Activated CD8-positive, alpha-beta T cell treated with anti-CD3 and anti-CD28 coated beads for 36 hours (primary cell): ENCODE measurements at places on chromosomes 13 and 19. TPM values are rescaled to one million over a fixed set of nuclear protein-coding genes. Genes with fewer than 3 reads are reported as not detected.

DNA sequence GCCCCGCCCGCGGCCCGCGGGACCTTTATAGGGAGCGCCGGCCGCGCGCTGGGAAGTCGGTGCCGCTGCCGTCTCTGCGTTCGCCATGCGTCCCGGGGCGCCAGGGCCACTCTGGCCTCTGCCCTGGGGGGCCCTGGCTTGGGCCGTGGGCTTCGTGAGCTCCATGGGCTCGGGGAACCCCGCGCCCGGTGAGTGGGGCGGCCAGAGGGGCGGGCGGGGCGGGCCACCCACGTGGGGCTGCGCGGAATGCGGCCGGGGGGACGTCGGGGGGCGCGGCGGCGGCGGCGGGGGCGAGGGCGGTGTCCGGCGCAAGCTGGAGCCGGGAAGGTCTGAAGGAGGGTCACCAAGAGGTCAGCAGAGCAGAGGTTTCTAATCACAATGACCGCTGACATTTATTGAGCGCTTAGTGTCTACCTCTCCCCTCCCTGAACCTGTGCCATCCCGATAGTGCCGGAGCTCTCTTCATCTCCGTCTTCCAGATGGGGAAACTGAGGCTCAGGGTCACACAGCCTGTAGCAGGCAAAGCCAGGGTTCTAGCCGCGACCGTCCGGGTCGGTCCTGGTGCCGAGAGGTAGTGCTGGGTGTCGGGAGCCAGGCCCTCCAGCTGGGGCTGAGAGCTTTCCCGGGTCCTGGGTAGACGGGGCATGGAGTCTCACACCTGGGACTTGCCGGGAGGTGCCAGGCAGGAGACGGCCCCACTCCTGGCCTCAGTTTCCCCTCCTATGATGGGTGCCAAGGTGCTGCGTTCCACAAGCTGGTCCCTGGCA lies at the start of gene FSTL3:
FSTL3 (plus strand) TSS at position 54 of the 767 bp plus-strand sequence; CDS start at position 86, 32 bp downstream.
- no peak for DNase-seq
- no peak within 1 kb of the TSS for H3K27ac ChIP-seq
- no peaks in the 10 kb centered on the region for H3K36me3 ChIP-seq
- H3K4me1 ChIP-seq, result peaks cover 5% of the 10 kb centered on the region
- no peak within 1 kb of the TSS for H3K4me3 ChIP-seq
- H3K27me3 ChIP-seq, result peaks cover 17% of the 10 kb centered on the region

DNA sequence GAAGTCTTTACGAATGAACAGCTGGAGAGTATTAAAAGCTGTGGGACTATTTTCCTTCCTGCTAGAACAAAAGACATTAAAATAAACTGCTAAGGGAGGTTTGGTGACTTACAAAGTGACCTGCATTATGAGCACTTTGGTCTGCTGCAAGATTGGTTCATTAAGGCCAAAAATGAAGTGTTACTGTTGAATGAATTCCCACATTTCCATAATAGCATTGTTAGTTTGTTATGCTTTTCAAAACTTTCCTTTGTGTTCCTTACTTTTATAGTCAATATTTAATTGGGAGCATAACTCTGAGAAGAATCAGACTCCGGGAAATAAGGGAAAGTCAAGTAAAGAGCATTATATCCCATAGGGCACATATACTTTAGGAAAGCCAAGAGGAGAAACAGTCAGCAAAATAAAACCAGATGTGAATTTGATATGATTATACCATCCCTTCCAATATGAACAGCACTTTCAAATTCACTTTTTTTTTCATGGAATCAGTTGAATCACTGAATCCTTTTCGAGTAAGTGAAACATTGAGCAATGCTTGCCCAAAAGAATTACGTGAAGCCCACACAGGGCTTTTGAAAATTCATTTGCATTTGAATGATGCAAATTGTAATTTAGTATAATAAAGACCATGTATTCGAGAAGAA lies 112.6 kb downstream of the KCTD12 start:
- H3K4me3 ChIP-seq, result no peak overlapping the region
- H3K4me1 ChIP-seq, result peaks cover 16% of the 10 kb centered on the region
- no peaks in the 10 kb centered on the region for H3K36me3 ChIP-seq
- H3K27me3 ChIP-seq, result no peaks in the 10 kb centered on the region

GRCh38 chr13:99035715-99036114 lies 57.9 kb upstream of the DOCK9 start:
- peaks cover 39% of the 10 kb centered on the region for H3K4me1 ChIP-seq
- DNase-seq, result no peak
- no peak overlapping the region for H3K27ac ChIP-seq
- H3K27me3 ChIP-seq, result no peaks in the 10 kb centered on the region

DNA sequence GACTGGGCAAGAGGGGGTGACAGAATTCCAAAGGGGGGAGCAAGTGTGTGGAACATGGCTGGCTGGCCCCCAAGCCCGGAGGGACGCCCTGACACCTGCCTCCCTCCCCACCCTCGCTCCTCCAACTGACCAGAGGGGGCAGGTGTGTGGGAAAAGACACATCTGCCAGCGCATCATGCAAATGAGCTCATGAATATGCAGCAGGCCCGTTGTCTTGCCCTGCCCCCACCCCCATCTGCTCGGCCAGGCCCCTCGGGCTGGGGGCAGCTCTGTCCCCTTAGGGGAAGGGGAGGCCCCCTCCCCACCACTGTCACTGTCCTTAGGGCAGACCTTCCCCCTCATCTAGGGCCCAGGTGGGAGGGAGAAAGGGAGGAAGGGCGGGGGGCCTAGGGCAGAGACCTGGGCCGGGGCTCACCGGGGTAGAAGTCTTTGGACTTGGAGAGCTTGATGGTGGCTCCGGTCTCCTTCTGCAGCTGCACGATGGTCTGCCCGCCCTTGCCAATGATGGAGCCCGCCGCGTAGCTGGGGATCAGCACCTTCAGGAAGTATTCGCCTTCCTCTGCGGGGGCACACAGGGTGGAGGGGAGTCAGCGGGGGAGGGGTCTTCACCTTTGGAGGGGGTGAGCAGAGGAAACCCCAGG lies 12.9 kb downstream of the NOVA2 start:
- H3K27me3 ChIP-seq, result peaks cover 41% of the 10 kb centered on the region
- no peak overlapping the region for H3K27ac ChIP-seq
- no peaks in the 10 kb centered on the region for H3K4me1 ChIP-seq
- no peak overlapping the region for H3K4me3 ChIP-seq

DNA sequence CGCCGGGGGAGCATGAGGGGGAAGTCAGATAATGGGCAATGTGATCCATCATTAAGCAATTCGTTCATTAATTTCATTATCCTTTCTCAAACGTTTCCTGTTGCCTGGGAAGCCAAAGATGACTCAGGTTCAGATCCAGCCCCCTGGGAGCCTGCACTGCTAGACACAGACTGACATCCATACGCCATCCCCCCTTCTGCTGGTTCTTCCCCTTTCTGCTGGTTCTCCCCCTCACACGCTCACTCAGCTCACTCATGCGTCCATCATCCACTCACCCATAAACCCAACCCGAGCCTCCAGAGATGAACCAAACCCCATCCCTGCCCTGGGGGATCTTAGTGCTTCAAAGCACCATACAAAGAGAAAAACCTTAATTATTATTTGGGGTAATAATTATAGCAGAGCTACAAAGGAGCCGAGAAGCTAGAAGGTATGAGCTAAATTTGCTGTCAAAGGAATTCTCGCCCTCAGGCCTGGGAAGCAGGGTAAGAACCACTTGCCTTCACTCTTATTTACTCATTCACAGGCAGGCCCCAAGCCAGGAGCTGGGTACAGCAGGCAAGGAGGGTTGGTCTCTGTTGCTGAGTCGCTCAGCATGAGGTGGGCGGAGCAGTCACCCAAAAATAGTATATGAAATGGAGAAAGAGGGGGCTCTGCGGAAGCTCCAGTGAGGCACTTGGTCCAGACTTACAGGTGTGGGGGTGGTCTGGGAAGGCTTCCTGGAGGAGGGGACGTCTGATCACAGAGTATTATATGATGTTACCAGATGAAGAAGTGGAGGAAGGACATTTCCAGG lies 7.0 kb upstream of the ZNF444 start:
- H3K27ac ChIP-seq, result no peak overlapping the region
- H3K4me3 ChIP-seq, result no peak overlapping the region
- H3K4me1 ChIP-seq, result peaks cover under 1% of the 10 kb centered on the region
- no peaks in the 10 kb centered on the region for H3K36me3 ChIP-seq
- no peaks in the 10 kb centered on the region for H3K27me3 ChIP-seq

GRCh38 chr19:50803633-50804419 lies 13.6 kb downstream of the ACP4 start:
- H3K36me3 ChIP-seq, result peaks cover 52% of the 10 kb centered on the region
- H3K4me1 ChIP-seq, result peaks cover 29% of the 10 kb centered on the region
- peak overlapping the region; percentile 100 for H3K27ac ChIP-seq
- no peaks in the 10 kb centered on the region for H3K27me3 ChIP-seq
- H3K4me3 ChIP-seq, result peak overlapping the region; percentile 95

Gene USE1
- total RNA-seq, result 26.5 TPM
